Stimulated activated CD4-positive, alpha-beta T cell treated with anti-CD3 and anti-CD28 coated beads, Interleukin-4, amount 100 ng/mL, for 4 hours (primary cell): ENCODE measurements at places on chromosomes 6 and 20.

- DNase-seq, result no peak
Measured at GRCh38 chr20:11119573-11119972, 445.8 kb upstream of the JAG1 start.

- no peak for DNase-seq
Measured at GRCh38 chr6:18016698-18017097, 29.3 kb upstream of the KIF13A start.

DNA sequence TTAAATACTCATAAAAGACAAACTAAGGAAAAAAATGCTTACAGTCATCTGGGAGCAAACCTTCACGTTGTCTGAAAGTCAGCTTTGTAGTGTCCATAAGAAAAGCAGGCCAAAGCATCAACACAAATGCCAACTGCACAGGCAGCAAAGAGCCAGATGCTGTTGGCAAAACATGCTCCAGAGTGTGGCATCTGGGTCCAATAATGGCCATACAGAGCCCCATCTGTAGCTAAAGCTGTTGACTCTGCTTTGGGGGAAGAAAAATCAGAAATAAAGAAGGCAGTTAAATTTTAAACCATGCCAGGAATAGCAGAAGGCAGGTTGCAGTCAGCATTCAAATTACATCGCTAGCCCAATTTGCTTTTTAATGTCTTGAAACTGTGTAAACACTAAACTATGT is 776.3 kb downstream of the EYS start:
- DNase-seq, result no peak

DNA sequence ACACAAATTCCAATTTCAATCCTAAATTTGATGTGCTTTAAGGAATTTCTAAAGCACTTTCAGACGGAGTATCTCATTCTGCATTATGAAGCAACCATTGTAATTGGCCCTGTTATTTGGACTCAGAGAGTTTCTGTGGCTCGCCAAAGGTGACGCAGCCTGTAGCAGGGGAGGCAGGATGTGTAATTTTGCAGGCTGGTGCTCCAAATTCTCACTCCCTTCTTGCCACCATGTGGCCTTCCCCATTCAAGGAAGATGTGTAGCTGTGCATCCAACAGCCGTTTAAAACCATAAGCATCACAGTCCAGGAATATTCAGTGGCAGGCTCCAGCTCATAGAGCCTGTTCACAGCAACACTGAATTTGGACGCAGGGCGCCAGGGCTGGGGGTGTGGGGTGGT is 45.8 kb downstream of the AGPAT4 start:
- DNase-seq, result no peak

- DNase-seq, result no peak
Measured at GRCh38 chr20:62978561-62978943, 26.0 kb downstream of the SLC17A9 start.

- no peak for DNase-seq
Measured at GRCh38 chr6:141510803-141511202, 621.9 kb upstream of the GJE1 start.

- no peak for DNase-seq
Measured at GRCh38 chr6:33792981-33793380, 4.1 kb upstream of the LEMD2 start.

DNA sequence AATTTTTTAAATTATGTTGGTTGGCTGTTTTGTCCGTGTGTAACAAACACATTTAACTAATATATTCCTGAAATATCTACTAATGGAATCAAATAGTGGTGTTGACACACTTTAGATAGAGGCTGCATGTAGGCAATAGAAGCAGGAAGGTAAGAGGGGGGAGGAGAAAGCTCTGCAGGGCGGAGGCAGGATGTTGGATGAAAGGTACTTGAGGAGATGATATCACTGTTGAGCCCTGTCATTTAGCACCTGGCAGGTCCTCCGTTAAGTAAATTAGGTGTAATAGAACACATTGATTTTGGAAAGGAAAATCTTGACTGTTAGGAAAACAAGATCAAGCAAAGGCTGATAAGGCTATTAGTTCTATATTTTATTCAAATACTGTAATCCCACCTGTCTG is 618.7 kb downstream of the PKHD1 start:
- no peak for DNase-seq

GRCh38 chr6:79742030-79742429 is 110.9 kb downstream of the SH3BGRL2 start:
- DNase-seq, result no peak

DNA sequence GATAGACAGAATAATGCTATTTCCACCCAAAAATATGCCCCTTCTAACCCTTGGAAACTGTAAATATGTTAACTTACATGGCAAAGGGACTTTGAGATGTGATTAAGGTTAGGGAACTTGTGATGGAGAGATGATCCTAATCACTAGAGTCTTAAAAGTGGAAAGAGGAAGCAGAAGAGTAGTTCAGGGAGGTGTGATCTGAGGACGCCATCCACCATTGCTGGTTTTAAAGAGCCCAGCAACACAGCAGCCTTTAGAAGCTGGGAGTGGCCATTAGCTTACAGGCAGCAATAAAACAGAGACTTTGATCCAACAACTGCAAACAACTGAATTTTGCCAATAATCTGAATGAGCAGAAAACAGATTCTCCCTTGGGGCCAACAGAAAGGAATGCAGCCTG is 30.6 kb downstream of the ZNF311 start:
- DNase-seq, result no peak

- DNase-seq, result no peak
Measured at GRCh38 chr20:6140947-6141346, 18.1 kb upstream of the FERMT1 start.

DNA sequence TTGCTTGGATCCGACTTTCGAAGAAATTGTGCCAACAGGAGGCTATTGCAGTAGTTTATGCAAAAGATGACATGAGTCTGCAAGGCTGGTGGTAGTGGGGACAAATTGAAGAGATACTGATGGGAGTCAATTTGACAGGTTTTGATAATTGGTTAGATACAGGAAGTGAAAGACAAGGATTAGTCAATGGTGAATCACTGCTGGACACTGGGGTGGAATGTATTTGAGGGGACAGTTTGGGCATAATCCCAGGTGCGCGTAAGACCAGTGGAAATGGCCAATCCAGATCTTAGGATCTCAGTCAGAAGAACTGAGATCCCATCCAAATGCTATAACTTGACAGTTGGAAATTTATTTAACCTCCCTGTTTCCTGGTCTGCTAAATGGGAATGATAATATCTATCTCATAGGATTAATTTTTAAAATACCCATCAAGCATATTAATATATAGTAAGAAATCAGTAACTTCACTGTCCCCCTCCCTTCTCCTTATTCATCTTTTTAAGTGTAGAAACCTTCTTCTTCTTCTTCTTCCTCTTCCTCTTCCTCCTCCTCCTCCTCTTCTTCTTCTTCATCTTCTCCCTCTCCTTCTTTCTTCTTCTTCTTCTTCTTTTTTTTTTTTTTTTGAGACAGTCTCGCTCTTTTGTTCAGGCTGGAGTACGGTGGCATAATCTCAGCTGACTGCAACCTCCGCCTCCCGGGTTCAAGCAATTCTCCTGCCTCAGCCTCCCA is 30.9 kb upstream of the ERVFRD-1 start:
- DNase-seq, result no peak

DNA sequence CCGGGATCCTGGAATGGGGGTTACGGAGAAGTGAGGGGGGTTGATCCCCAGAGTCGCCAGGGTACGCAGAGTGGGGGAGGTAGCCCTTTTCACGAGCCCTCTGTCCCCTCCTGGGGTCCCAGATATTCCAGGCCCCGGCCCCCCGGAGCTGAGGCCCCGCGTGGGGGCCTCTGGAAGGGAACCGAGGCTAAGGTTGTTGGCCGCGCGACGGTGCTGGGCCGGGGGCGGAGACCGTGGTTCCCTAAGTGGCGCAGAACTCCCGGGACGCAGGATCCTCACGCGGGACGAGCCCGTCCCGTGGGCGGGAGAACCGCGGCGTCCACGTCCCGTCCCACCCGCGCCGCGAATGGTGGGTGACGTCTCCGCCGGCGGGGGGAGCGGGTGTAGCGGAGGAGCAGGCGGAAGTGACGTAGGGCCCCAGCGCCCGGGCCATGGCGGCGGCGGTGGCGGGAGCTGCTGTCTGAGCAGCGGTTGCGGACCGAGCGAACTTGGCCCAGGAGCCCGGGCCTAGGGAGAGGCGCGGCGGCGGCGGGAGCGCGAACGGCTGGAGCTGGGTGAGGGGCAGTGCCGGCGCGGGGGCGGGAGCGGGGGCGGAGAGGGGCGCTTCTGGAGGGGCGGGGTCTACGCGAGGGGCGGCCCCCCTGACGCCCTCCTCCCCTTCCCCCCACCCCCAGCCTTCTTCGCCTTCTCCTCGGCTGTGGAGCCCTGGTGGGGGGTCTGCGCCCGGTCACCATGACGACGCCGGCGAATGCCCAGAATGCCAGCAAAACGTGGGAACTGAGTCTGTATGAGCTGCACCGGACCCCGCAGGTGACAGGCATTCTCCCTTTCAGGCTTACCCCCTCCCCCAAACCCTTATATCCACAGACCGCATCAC is at the start of gene RING1:
TSS of gene RING1 (plus strand) at position 410 of the 877 bp plus-strand sequence. CDS start at position 733, 323 bp downstream.
- peak; percentile 88 for DNase-seq

- DNase-seq, result no peak
Measured at GRCh38 chr20:39983183-39983582, 705.9 kb downstream of the MAFB start.

DNA sequence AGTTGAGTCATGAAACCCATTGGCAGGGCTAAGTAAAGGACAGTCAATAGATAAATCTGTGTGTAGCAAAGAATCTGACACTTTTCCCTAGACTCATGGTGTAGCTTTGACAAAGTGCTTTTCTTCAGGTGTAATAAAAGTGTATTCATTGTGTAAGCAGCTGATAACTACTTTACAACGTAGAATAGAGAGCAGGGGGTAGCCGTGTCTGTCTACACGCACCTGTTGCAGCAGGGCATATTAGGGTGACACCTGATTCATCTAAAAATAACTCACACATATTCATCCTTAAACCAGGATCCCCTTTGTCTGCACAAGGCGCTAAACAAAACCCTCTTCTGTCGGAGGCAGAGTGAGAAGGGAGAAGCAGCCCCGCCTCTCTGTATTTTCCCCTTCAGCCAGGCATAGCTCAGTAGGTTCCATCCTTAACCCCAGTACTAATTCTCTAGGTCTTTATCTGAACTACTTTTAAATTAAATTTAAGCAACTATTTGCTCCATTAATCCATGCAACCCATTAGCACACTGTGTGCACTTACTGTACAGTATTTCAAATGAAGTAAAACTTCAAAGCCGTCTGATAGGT is 306.7 kb upstream of the SASH1 start:
- DNase-seq, result no peak
